ENCODE measurements at places on chromosomes 2 and 18. TPM values are rescaled to one million over a fixed set of nuclear protein-coding genes. Genes with fewer than 3 reads are reported as not detected.

The FLACC1 gene
- 8.4 TPM for total RNA-seq

DNA sequence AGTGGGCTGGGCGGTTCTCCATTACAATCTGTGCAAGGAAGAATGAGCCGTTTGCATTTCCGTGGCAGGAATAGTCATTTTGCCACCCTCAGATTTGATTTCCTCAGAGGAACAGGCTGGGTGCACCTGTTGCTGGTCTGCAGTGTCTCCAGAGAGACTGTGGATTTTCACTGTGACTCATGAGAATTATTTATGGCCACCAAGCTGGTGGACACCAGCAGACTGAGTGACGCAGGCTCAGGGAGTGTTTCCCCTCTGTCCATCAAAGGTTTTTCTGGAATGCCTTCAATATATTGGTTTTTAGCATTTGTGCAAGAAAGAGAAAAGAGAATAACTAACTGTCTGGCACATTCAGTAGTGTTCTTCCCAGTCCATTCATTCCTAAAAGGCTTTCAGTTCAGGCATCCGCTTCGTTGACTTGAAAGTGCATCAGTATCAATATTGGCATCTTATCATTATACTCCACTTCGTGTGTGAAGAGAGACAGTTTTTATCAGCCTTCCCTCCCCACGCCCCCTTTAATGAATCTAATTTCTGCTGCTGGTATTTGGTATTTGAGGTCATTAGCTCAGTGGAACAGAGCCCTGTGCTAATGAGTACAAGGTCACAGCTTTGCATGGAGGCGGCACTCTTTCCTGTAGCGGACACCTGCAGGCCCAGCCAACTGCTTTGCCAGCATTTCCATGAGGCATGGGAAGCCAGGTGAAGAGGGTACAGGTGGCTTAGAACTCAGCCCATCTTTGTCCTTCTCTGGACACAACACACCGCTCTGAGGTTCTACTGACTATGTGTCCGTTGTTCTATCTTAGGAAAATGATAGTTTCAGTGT is 39.9 kb downstream of the PRKCE start:
- H3K36me3 ChIP-seq = no peaks in the 10 kb centered on the region
- no peak overlapping the region for H3K4me3 ChIP-seq
- H3K27ac ChIP-seq = no peak overlapping the region
- H3K27me3 ChIP-seq = no peaks in the 10 kb centered on the region

The HTRA2 gene
- 41.5 TPM for total RNA-seq

The ERICH2 gene
- not detected for total RNA-seq

GRCh38 chr18:55999641-56000040 is 411.6 kb upstream of the TCF4 start:
- no peak overlapping the region for H3K4me3 ChIP-seq
- no peak overlapping the region for H3K27ac ChIP-seq
- no peaks in the 10 kb centered on the region for H3K4me1 ChIP-seq
- no peaks in the 10 kb centered on the region for H3K27me3 ChIP-seq

The EPB41L3 gene
- total RNA-seq = 3.8 TPM

- no peaks in the 10 kb centered on the region for H3K36me3 ChIP-seq
- no peaks in the 10 kb centered on the region for H3K4me1 ChIP-seq
- H3K4me3 ChIP-seq = no peak overlapping the region
- DNase-seq = no peak
- no peak overlapping the region for H3K27ac ChIP-seq
Measured at GRCh38 chr2:182020286-182021070, 34.8 kb downstream of the PPP1R1C start.

The TMEM17 gene
- not detected for total RNA-seq

GRCh38 chr2:240868286-240869108 is at the start of gene AGXT:
AGXT (plus strand) TSS chr2:240868824; CDS start chr2:240868866, 42 bp downstream.
- H3K36me3 ChIP-seq = no peaks in the 10 kb centered on the region
- H3K27me3 ChIP-seq = no peaks in the 10 kb centered on the region
- H3K4me3 ChIP-seq = no peak within 1 kb of the TSS
- H3K4me1 ChIP-seq = no peaks in the 10 kb centered on the region
- DNase-seq = no peak
- no peak within 1 kb of the TSS for H3K27ac ChIP-seq

The MSTN gene
- total RNA-seq = not detected

DNA sequence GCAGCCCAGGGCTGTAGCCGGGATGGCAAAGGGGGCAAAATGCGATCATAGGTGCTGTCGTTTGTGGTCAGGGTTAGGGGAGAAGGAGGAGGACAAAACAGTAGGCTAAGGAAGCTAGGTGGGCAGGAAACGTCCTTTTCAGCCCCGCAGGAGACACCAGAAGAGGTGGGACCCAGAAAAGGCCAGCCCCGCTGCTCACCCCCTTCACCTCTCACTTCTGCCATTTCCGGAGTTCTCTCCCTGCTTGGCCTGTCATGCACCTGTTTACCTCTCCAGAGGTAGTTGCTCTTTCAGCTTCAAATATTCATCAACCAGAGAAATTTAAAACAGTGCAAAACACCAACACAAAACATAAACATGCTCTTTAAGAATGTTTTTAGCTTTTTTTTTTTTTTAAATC is 849 bp downstream of the AQP4 start:
- H3K27me3 ChIP-seq = peaks cover 16% of the 10 kb centered on the region
- H3K4me1 ChIP-seq = no peaks in the 10 kb centered on the region
- H3K36me3 ChIP-seq = no peaks in the 10 kb centered on the region
- H3K4me3 ChIP-seq = no peak overlapping the region
- DNase-seq = no peak

DNA sequence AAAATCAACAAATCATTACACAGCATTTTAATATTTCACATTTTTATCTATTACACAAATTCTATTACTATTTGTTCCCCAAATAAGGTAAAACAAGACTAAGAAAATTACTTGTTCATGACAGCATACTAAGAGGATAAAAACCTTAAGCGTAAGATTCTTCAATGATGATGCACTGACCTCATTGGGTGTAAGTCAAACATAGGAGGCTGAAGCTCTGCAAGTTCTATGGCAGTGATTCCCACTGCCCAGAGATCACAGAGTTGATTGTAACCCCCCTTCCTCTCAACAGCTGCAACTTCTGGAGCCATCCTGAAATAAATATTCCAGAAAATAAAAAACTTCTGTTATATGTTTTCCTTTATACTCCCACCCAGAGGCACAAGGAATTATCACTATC is 82.2 kb upstream of the CDKL4 start:
- H3K27me3 ChIP-seq = no peaks in the 10 kb centered on the region
- no peak overlapping the region for H3K4me3 ChIP-seq
- DNase-seq = no peak
- no peaks in the 10 kb centered on the region for H3K36me3 ChIP-seq
- no peak overlapping the region for H3K27ac ChIP-seq

The SPRED2 gene
- 1.2 TPM for total RNA-seq

The DES gene
- not detected for total RNA-seq

The CNTNAP5 gene
- not detected for total RNA-seq

The PLA2R1 gene
- not detected for total RNA-seq

- no peak overlapping the region for H3K4me3 ChIP-seq
- H3K4me1 ChIP-seq = peaks cover 35% of the 10 kb centered on the region
- DNase-seq = no peak
- peaks cover 5% of the 10 kb centered on the region for H3K27me3 ChIP-seq
Measured at GRCh38 chr2:169110419-169110818, 41.1 kb downstream of the DHRS9 start.

The FTCDNL1 gene
- total RNA-seq = 2.9 TPM

GRCh38 chr2:116061023-116061422 is 1618.6 kb downstream of the DPP10 start:
- no peak overlapping the region for H3K4me3 ChIP-seq
- H3K27me3 ChIP-seq = no peaks in the 10 kb centered on the region
- H3K36me3 ChIP-seq = no peaks in the 10 kb centered on the region
- DNase-seq = no peak
- no peak overlapping the region for H3K27ac ChIP-seq

DNA sequence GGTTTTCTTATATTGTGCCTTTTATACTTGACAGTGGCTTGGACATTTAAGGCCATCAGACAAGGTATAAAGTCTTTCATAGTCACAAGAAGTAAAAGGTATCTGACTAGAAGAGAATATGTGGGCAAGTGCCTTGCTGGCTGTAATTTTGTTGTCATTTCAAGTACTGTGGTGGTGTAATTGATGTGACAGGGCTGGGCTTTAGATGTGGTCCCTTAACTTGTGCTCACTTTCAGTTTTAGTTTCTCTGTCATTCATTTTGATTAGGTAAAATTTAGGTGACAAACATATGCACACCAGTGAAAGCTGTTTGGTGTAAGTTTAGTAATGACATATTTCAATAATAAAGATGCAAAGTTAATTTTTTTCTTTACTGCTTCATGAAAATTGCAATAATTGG is 31.2 kb upstream of the TBR1 start:
- no peaks in the 10 kb centered on the region for H3K36me3 ChIP-seq
- H3K4me3 ChIP-seq = no peak overlapping the region
- DNase-seq = no peak

GRCh38 chr2:200408428-200409316 is 101.2 kb downstream of the KCTD18 start:
- no peaks in the 10 kb centered on the region for H3K4me1 ChIP-seq
- no peak for DNase-seq
- H3K27ac ChIP-seq = no peak overlapping the region

- no peak for DNase-seq
- H3K27me3 ChIP-seq = no peaks in the 10 kb centered on the region
- no peak overlapping the region for H3K4me3 ChIP-seq
Measured at GRCh38 chr18:54086046-54086802, 138.2 kb downstream of the MBD2 start.

DNA sequence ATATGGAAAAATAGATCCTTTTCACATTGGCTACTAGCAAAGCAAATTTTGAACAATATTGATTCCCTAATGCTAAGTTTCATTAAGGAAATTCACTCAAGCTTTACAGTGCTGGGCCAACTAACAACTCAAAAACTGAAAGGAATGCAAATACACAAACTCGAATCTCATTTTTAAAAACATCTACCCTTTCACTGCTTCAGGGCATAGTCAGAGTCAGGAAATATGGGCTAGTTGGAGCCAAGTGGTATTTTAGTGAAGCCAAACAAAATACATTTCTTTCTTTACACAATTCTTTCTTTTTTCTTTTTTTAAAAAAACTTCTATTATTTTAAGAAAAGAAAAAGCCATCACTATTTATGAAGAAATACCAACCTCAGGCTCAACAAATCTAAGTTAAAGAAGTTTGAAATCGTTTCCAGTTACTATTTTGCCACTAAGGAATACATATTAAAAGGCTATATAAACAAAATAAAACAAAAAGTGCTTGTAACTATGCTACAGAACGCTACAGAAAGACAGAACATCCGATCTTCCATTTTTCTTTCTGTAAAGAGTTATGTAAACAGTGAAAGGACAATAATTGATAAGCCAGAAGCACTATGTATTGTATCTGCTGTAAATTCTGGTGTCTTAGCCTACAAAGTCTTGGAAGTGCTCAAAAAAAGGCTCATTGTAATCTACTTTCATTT is 113.6 kb upstream of the STK17B start:
- no peak overlapping the region for H3K27ac ChIP-seq
- no peaks in the 10 kb centered on the region for H3K36me3 ChIP-seq
- H3K4me1 ChIP-seq = peaks cover 4% of the 10 kb centered on the region
- H3K4me3 ChIP-seq = no peak overlapping the region
- no peak for DNase-seq

DNA sequence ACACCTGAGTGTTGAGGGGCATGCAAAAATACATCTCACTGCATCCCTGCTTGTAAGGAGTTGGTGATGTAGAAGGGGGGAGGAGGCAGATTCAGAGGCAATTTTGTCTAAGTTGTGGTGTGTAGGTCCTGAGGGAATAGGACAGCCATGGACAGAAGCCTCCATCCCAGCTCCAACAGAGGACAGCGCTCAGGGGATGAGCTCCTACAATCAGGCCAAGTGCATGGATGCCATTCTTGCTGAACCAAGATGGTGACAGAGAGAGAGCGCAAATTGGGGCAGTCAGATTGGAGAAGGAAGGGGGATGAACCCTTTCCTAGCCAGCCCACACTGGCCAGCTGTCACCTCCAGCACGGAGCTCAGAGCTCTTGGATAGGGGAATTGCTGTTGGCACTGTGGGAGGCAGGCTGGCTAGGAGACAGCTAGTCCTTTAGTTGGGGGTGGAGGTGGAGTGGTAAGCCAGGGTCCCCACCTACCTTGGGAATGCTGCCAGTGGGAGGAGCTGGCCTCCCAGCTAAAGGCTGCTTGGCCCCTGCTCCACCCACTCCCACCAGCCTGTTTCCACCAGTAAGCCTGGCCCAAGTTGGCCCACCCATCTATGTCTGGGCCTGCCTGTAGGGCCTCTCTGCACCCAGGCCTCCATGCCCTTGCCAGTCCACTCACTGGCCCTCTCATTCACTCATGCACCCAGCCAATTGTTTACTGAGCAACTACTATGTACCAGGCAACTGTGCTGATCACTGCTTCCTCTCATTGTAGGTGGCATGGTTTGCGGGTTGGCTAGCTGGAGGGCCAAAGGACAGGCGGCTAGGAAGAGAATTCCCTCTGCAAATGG is 2.5 kb upstream of the PER2 start:
- no peak overlapping the region for H3K27ac ChIP-seq
- no peak for DNase-seq
- peaks cover 9% of the 10 kb centered on the region for H3K27me3 ChIP-seq
- no peaks in the 10 kb centered on the region for H3K36me3 ChIP-seq
- no peak overlapping the region for H3K4me3 ChIP-seq

The UGT1A4 gene
- not detected for total RNA-seq

DNA sequence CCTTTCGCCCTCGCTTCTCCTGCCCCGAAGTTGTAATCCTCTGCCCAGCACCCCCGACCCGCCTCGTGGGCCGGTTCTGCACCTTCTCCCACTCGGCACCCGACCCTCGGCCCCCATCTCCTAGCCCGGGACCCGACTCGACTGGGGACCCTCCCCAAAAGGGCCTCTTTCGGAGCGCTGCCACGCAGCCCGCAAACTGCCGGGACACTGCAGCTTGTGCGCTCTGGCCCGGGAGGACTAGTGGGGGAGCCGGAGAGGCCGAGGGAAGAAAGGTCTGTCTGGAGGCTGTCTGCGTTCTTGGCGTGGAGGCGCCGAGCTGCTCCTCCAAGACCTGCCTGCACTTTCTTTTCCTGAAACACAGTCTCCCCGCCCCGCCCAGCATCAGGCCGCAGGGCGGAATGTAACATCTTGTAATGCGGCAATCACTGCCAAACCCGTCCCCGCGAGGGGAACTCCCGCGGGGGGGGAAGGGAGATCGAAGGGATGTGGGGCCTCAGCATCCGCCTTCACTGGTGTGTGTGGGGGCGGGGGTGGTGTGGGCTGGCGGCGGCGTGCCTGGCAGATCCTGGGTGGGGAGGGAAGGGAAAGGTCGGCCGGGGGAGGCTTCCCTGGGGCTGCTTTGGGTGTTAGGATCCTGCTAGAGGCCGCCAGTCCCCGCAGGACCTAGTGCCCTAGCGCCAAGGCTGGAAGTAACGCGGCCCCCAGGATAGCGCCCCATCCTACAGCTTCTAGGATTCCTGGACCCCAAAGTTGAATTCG is 7.4 kb downstream of the DLX2 start:
- peaks cover 74% of the 10 kb centered on the region for H3K4me1 ChIP-seq
- H3K27me3 ChIP-seq = peaks cover 91% of the 10 kb centered on the region
- H3K27ac ChIP-seq = no peak overlapping the region
- peak; percentile 85 for DNase-seq

Data from T-cell (primary cell).